ENCODE measurements at places on chromosomes 5 and 9.

DNA sequence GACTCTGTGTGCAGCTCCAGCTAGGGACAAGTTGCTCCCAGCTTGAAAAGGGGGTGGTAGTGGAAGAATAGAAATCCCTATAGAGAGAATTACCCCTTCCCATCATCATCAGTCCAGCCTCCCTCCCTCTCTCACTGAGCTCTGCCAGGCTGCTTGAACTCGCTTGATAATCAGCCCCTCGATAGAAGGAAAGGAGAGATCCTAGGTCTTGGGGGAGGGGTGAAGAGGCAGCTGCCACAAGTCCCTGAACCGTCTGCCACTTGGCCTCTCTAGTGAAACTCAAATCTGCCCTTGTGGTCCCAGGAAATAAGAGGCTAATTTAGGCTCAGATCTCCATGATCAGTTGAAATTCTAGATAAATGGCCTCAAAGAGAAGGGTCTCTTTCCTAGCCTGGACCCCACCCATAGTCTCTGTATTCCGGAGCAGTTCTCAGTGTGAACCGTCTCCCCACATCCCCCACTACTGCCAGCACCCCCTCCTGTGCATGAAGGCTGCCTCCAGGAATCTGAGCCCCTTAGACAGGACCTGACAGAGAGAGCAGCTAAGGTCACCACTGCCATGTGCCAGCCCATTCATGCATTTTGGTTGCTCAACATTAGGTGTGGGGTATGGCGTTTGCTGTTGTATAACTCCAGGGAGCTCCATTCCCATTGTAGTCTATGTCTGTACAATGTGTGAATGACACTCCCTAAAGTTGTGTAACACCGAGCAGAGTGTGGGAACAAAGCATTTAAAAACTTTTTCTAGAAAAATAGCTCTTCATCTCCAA, 5.5 kb downstream of the DNAJB5 start:
- DNase-seq = no peak

DNA sequence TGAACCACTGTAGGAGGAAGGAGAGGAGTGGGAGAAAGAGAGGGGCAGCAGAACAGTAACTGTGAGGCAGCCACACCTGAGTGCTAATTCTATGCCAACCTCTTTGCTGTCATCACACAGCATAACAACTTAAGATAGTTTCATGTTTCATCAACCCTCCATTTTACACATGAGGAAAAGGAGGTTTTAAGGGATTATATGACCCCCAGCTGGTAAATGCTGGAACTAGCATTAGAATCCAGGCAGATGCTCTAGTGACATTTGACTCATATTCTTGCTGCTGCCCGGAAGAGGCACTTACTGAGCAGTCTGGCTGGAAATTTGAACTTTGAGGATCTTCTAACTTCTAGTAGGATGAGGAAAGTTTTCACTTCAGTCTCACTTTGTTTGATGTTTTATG, 24.1 kb upstream of the VLDLR start:
- DNase-seq = no peak

DNA sequence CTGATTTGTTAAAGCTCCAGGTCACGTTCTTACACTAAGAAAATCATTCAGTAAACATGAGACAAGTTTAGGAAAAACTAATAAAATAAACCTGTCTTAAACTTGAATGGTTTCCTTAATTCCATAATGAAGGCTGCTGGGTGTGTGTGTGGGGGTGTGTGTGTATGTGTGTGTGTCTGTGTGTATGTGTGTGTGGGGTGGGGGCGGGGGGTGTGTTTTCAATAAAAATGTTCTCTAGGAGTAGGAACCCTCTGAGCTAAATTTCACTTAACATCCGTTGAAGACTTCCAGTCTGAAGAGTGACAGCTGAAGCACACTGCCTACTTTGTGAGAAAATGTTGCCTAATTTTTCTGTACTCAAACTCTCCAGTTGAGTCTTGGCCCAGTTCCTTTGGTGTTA, 54.5 kb downstream of the HSPA4 start:
- DNase-seq = no peak

DNA sequence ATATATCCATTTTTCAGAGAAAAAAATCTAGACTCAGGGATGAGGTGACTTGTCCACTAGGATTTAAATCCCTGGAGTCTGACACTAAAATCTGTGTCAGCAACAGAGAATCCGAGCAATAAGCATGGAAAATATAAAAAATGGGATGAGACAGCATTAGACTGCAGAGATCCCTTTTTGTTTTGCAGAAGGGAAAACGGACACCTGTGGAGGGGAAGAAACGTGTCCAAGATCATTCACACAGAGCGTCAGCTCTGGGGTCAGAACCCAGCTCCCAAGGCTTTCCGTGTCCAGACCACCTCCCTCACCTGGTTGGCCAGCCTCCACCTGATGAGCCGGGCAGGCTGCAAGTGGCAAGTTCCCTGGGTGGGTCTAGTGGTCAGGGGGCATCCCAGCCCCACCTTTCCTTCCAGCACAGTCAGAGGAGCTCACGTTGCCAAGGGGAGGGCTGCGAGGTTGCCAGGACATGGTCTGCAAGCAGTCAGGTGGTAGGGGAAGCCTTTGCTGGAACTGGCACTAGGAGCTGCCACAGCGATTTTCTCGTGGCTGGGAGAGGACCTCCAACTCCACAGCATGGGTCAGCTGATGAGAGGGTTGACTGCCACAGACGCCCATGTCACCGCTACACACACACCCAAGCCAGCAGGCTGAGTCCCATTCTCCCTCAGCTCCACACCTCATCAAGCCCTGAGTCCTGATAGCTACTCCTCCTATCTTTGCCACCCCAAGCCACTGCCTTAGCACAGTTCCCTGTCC, 65.9 kb upstream of the CPLX2 start:
- DNase-seq = no peak

GRCh38 chr9:14136047-14136635, 177.8 kb downstream of the NFIB start:
- DNase-seq = no peak

DNA sequence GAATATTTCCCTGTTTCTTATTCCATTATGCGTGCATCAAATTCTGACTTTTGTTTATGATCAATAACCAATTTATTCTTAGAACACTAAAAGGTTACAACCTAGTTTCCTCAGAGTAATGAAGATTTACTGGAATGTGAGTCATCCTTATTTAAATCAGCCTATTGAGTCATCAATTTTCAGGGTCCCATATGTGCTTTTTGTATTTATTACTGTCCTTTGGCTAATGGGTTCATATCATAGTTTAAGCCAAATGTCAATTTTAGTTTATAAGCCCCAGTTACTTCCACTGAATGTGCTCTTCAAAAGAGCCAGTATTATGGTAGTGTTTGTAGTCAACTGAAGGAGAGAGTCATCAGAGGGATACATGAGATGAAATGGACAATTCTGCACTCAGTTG, 359.2 kb downstream of the PRR16 start:
- no peak for DNase-seq

- DNase-seq = no peak
These were observed 90.6 kb downstream of the LMX1B start for GRCh38 chr9:126704157-126704891.

DNA sequence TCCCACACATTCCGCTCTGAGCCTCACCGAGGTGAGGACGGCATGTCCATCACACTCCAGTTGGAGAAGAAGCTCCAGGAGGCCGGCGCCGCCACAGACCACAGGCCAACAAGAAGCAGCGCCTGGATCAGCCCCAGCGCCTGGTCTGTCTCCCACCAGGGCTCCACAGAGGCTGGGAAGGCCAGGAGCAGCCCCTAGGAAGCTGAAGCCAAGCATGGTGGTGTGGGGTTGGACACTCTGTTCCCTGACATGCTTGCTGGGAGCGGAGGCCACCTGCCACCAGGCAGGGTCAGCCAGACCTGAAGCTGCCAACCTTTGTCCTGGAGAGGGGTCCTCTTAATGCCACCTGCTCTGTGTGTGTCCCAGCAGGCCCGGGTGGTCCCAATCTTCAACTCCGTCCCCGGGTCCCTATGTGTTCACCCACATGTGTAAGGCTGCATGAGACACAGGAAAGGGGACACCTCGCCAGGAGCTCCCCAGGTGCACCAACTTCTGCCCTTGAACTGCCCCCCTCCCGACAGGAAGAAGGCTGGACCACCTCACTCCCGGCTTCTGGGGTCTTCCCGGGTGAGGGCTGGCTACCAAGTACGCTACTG, 140.1 kb upstream of the PPP1R26 start:
- no peak for DNase-seq

DNA sequence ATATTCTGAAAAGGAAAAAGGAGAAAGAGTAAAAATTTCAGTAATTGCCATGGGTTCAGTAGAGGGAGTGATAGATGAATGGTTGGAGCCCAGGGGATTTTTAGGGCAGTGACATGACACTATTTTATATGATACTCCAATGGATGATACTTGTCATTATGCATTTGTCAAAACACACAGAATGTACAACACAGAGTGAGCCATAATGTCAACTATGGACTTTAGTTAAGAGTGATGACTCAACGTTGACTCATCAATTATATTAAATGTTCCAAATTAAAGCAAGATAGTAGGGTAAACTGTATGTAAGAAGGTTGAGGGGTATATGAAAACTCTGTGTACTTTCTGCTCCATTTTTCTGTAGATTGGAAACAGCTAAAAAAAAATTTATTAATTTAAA, 586.4 kb downstream of the TAF11L14 start:
- no peak for DNase-seq

DNA sequence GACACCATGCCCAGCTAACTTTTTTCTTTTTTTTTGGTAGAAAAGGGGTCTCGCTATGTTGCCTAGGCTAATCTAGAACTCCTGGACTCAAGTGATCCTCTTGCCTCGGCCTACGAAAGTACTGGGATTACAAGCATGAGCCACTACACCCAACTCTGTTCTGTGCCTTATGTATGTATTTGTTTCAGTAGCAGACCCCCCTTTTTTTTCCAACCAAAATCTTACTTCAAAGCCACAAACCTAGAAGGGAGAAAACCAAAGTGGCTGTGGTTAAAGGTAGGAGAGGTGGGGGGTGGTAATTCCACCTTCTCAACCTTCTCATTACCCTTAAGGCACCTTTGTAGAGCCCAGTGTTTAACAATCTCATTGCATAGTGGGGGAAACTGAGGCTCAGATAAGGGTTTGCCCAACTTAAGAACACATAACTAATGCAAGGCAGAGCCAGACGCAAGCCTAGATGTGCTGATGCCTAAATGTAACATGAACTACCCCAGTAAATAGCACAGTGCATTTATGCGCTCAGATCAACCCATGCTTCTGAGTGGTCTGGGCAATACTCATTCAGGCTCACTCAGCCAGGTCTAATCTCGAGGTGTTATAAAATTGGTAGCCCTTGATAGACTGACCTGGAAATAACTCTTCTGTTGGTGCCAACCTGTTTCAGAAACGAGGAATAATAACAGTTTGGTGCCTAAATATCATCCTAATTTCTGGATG, 33.0 kb downstream of the ITK start:
- DNase-seq = no peak

DNA sequence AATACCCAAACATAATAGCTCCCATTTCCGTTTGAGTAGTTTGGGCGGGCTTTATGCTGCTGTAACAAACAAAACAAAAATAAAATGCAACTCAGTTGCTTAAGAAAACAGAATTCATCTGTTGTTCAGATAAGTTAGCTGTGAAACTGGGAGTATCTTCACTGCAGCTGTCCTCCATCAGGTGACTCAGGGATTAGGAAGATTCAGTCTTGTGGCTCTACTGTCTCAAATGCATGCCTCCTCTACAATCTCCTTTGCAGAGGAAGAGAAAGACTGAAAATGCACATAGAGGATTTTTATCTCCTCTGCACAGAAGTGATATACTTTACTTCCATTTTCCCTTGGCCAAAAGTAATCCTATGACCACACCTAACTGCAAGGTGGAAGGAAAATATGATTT, 883.7 kb downstream of the PTPRD start:
- no peak for DNase-seq

- no peak for DNase-seq
These were observed 815 bp upstream of the URM1 start for GRCh38 chr9:128370367-128370751.

DNA sequence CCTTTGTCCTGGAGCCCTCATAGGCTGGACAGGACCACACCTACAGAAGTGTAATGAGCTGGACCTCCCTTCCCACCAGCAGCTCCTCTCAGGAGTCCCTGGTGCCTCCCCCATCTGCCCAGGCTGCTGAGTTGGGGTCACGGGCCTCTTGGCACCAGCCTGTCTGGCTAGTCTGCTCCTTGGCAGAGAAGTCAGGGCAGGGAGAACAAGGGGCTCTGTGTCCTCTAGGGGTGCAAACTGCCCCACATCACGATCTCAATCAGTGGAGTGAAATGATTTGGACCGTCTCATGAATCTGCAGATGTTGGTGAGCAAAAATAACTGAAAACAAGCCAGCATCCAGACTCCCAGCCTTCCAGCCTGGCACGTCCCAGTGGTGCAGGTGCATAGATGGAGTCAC, 14.9 kb upstream of the GFPT2 start:
- no peak for DNase-seq

DNA sequence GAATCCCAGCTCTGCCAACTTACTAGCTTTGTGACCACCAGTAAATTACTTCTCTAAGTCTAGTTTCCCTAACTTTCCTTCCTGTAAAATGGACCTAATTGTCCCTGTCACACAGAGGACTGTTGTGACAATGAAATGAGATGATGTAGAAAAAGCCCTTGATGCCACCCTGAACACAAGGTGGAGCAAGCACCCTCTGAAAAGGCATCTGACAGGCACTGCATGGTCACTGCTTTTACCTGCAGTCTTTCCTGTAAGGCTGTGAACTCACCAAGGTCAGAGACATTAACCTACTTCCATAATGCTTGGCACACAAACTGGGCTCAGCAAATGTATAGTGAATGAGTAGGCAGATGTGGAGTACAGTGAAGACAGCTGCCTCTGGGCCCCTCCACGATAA, 6.1 kb downstream of the SLC31A2 start:
- DNase-seq = no peak

GRCh38 chr9:92353051-92353450, 27.3 kb downstream of the CENPP start:
- DNase-seq = no peak

DNA sequence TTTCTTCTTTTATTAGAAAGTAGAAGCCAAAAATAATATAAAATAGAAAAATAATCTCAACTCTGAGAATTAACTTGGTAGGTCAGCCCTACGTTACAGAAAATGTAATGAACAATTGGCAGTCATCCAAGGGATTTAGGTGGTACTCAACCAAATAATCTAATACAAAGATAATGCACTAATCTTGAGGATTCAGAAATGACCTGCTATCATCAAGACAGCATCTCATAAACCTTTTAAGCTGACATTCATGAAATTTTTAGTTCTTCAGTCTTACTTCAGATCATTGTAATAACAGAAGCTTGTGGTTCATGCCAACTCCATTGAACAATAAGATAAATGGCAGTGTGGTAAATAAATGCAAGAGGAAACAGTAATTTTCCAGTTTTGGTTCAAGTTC, 1058.0 kb downstream of the MAT2B start:
- DNase-seq = no peak

- no peak for DNase-seq
These were observed 428.8 kb upstream of the CDH6 start for GRCh38 chr5:30764704-30765103.

Data from germinal center (tissue), 1 donor.